Calu3 (cell line): ENCODE measurements at places on chromosomes 3 and 15.

GRCh38 chr3:71401695-71402231 is 181.8 kb downstream of the FOXP1 start:
- H3K4me1 ChIP-seq: peaks cover 11% of the 10 kb centered on the region
- no peaks in the 10 kb centered on the region for H3K27me3 ChIP-seq
- H3K27ac ChIP-seq: no peak overlapping the region
- no peak for DNase-seq

- DNase-seq: no peak
- H3K27ac ChIP-seq: no peak overlapping the region
- H3K4me3 ChIP-seq: no peak overlapping the region
- no peaks in the 10 kb centered on the region for H3K27me3 ChIP-seq
- H3K36me3 ChIP-seq: no peaks in the 10 kb centered on the region
Observed at GRCh38 chr15:32834156-32834555, 116.4 kb downstream of the GREM1 start.

- no peak overlapping the region for H3K27ac ChIP-seq
- no peak for DNase-seq
- H3K4me3 ChIP-seq: no peak overlapping the region
- H3K4me1 ChIP-seq: no peaks in the 10 kb centered on the region
Observed at GRCh38 chr3:17115186-17115585, 230.4 kb downstream of the PLCL2 start.

DNA sequence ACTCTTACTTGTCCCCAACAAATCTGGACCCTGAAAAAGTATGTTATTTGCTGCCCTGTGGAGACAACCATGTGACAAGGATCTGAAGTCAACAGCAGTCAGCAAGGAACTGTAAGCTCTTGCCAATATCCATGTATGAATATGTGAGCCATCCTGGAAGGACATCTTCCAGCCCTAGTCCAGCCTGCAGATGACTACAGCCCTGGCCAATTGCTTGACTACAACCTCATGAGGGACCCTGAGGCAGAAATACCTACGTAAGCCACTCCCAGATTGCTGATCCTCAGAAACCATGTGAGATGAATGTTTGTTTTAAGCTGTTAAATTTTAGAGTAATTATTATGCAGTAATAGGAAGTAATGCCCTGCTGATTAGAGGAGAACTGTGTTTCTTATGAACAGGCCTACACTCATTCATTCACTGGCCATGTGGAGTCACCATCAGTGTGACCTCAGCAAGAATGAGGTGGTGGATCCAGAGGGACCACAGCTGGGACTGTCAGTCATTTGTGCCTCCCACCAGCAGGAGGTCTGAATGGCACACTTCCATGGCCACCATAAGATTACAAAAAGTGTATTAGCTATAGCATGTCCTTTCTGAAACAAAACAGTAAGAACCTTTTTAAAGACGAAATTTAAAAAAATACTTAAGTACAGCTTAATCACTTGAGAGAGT is 92.6 kb downstream of the TFDP2 start:
- H3K27me3 ChIP-seq: no peaks in the 10 kb centered on the region
- no peak for DNase-seq
- H3K27ac ChIP-seq: no peak overlapping the region
- no peaks in the 10 kb centered on the region for H3K36me3 ChIP-seq
- no peak overlapping the region for H3K4me3 ChIP-seq

- no peaks in the 10 kb centered on the region for H3K27me3 ChIP-seq
- no peak overlapping the region for H3K27ac ChIP-seq
- no peaks in the 10 kb centered on the region for H3K4me1 ChIP-seq
- no peaks in the 10 kb centered on the region for H3K36me3 ChIP-seq
- H3K4me3 ChIP-seq: no peak overlapping the region
Observed at GRCh38 chr3:190990898-190991297, 128.4 kb upstream of the GMNC start.

DNA sequence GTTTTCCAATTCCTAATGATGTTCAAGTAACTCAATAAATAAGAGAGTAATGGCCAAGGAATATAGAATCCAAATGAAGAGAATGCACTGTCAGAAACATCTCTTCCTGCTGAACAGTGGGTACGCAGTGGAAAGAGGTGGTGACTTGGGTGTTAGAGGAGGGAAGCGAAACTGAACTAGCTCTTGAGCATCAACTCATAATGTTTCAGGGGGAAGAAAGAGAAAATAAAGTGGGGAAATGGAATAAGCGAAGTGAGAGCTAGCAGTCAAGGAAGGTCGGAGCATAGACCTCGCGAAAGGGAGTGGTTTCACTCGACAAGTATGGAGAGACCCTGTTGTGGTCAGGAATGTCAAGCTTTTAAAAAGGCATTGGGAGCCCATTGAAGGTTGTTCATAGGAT is 309.5 kb downstream of the GAP43 start:
- H3K27ac ChIP-seq: no peak overlapping the region
- no peak overlapping the region for H3K4me3 ChIP-seq
- H3K27me3 ChIP-seq: no peaks in the 10 kb centered on the region
- DNase-seq: no peak

DNA sequence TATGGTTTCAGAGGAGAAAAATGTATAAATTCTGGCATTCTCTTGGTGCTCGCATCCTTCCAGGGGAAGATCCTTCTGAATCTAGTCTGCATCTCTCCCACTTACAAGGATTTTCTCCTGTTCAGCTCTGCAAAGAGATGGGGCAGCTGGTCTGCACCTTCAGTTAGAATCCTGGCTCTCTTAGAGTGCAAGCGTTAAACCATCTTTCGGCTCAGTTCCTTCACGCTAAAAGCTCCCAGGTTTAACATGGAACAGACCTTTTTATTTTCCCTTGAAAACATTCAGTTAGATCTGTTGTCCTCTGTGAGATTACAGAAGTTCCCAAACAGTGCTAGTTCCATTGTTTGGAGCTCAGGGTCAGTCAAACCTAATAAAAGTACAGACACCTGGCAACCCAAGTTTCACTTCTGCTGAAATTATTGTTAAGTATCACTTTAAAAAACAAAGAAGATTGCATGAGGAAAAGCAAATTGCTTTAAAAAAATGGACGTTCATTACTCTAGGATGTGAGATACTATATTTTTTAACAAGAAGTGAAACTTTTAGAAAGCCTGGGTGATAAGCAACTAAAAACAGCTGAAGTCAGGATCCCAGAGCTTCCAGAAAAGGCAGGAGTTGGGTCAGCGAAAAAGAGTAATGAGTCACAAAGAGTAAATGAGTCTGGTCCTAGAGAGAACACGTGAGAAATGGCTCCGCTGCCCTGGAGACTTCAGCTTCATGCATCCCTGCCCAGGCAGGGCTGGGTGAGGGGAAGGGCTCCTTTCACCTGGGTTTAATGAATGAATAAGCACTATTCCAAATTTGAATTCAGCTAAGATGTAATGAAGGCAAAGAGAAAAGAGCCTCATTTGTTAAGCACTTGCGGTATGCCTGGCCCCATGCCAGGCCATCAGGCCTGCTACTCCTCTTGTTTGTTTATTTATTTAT is 63.3 kb downstream of the ABTB1 start:
- H3K27ac ChIP-seq: no peak overlapping the region
- no peaks in the 10 kb centered on the region for H3K36me3 ChIP-seq
- no peaks in the 10 kb centered on the region for H3K27me3 ChIP-seq
- no peak overlapping the region for H3K4me3 ChIP-seq
